ENCODE measurements at places on chromosomes 7 and 10.

DNA sequence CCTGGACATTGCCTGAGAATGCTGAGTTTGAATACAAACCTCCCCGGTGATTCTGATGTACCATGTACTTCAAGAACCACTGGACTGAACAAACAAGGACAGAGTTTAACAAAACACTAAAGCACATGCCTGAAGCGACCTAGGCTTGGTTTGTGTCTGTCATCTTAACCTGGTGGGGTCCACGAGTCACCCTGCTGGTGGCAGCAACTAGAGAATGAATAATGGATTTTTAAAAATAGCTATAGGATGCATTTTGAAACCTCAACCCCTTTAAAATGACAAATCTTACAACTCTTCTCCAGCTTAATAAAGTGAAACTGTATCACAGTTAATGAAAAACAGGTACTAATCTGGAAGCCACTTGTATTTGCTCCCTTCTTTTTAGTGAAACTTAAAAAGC, 25.2 kb downstream of the CDHR3 start:
- no peak for DNase-seq

GRCh38 chr7:98341106-98341505, 59.6 kb downstream of the BRI3 start:
- DNase-seq = no peak

- no peak for DNase-seq
These were observed 66.9 kb downstream of the NXPH1 start for GRCh38 chr7:8500286-8500685.

- no peak for DNase-seq
These were observed 29.5 kb upstream of the HSPB1 start for GRCh38 chr7:76272851-76273497.

- DNase-seq = no peak
These were observed 348.8 kb downstream of the RNLS start for GRCh38 chr10:88234297-88234696.

GRCh38 chr10:63543576-63543962, 22.4 kb downstream of the REEP3 start:
- DNase-seq = no peak

- DNase-seq = no peak
These were observed 5.7 kb downstream of the WAC start for GRCh38 chr10:28538595-28538994.

- no peak for DNase-seq
These were observed 79.1 kb upstream of the TNRC18 start for GRCh38 chr7:5502721-5503243.

DNA sequence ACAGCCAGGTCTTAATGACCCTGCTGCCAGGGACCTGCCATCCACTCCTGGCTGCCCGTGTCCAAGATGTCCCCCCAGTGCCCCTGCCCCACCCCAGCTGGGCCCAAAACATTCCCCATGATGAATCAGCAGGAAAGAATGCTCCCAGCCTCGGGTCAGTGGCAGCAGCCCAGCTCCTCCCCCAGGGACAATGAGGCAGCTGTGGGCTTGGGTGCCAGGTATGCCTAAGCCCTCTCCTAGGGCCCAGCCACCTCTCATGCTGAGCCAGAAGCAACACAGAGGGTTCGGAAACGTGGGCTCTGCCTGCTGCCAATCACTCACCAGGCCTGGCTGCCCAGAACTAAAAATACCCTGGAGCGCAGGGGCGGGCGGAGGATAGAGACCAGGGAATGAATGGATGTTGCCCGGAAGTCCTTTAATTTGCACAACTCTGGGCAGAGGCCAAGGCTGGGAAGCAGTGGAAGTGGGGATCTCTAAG, 1.5 kb upstream of the LOXL4 start:
- peak; percentile 74 for DNase-seq

DNA sequence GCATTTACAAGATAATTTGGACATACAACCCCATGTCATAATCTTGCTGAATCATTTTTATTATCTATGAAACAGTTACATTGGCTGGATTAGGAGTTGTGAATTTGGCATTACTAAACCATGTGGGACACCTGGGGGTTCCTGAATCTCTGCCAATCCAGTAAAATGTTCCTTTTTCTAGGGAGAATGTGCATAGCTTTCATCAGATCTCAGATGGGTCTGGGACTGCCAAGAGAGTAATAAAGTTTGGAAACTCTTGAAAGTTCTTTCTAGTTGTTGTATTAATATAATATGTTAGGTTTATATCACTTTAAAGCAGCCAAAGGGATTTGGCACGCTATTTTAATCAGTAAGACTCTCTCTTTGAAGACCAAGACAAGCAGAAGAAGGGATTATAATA, 62.7 kb downstream of the SEMA3E start:
- no peak for DNase-seq

- no peak for DNase-seq
These were observed 543.6 kb downstream of the SDK1 start for GRCh38 chr7:3844540-3845151.

DNA sequence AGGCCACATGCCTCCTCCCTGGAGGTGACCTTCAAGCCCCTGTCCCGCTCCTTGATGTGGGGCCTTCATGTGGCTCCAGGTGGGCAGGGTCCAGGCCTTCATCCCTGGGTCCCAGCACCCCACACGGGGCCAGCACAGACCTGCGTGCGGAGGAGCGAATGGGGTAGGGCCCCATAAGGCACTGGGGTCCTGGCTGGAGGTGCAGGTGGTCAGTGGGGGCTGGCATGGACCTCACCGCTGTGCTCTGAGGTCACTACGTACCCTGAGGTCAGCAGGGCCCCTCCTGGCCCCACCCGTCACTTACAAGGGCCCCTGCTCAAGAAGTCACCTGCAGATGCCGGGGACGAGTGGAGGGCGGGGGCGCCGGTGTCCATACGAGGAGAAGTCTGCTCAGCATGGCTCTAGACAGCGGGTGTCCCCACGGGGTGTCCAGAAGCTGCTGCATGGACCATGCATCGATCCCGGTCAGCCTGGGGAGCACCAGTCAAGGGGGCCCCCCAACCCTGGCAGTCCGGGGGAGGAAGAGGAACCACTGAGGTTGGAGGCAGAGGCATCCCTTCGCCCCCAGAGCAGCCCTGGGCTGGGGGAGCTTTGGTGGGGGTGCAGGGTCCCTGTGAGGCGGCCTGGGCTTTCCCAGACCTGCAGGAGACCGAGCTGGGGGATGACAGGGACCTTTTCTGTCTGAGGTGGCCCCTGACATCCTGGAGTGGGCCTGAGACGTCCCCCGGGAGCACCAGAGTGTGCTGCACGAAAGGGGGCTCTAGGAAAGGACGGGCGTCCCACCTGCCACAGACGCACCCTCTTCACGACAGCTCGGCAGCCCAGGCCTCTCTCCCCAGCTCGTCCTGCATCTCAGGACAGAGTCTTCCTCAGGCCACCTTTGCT, 34.6 kb downstream of the UNCX start:
- no peak for DNase-seq

- DNase-seq = no peak
These were observed 20.6 kb downstream of the RBM17 start for GRCh38 chr10:6109444-6109775.

DNA sequence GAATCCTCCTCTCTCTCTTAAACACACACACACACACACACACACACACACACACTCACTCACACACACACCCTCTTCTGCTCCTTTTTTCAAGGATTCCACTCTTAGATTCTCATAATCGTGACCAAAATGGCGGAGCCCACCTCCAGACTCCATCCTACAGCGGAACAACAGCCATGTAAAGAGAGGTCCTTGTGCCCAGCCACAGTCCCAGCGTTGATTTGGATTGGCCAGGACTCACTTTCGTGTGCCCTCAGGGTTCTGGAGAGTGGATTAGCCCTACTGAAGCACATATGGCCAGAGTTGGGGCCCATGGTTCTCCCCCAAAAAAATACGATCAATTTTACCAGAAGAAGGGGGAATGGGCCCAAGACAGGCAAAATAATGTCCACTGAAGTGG, 90.2 kb upstream of the SMNDC1 start:
- no peak for DNase-seq

DNA sequence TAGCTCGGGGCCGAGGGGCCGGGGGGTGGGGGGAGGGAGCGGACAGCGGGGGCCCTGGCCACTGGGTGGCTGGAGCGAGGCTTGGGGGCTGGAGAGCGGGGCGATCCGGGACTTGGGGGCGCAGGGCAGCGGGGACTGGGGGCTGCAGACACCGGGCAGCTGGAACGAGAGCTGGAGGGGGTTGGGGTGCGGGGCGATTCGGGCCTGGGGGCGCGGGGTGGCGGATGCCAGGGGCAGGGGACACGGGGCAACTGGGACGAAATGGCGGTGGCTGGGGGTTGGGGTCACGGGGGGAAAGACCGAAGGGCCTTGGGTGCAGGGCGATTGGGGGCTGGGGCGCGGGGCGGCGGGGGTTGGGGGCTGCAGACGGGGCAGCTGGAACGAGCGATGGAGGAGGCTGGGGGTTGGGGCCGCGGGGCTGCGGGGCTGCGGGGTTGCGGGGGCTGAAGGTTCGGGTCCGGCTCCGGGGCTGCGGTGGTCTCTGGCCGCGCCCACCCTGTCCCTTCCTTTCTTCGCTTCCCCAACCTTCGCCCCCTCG, 590 bp downstream of the COL26A1 start:
- DNase-seq = no peak

GRCh38 chr10:132712291-132712690, 73.7 kb downstream of the NKX6-2 start:
- no peak for DNase-seq

- DNase-seq = no peak
These were observed 461.9 kb upstream of the KLF6 start for GRCh38 chr10:4246881-4247358.
